ENCODE measurements at places on chromosomes 1 and 21.

DNA sequence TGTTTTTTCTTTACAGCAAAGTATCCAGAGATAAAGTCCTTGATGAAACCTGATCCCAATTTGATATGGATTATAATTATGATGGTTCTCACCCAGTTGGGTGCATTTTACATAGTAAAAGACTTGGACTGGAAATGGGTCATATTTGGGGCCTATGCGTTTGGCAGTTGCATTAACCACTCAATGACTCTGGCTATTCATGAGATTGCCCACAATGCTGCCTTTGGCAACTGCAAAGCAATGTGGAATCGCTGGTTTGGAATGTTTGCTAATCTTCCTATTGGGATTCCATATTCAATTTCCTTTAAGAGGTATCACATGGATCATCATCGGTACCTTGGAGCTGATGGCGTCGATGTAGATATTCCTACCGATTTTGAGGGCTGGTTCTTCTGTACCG, 6.5 kb downstream of the DEGS1 start:
- DNase-seq: no peak

GRCh38 chr1:51636191-51636590, 19.3 kb downstream of the OSBPL9 start:
- DNase-seq: no peak

DNA sequence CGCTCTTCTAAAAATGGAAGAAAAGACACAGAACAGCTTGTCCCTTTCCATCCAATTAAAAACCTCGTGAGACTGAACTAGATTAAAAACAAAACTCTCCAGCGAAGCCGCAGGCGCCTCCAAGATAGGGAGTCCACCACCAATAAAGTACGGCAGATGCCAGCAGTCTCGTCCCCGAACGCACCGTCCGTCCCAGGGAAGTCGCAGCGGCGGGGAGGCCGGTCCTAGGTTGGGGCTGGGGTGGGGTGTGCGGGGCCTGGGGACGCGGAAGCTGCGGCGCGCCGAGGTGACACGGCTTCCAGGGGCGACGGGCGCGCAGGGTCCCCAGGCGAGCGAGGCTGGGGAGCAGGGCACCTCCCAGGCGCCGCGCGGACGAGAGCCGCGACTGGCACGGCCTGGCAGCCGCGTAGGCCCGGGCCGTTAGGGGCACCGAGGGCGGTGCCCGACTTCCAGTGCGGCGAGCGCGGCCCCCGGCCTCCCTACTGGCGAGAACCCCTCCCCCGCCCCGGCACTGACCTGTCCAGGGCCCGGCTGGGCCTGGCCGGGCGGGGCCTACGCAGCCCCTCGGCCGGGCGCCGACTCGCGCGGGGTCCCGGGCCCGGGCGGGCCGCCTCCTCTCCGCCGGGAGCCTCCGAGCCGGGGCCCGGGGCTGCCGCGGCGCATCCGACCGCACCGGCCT, 28.3 kb upstream of the A3GALT2 start:
- peak; percentile 75 for DNase-seq

DNA sequence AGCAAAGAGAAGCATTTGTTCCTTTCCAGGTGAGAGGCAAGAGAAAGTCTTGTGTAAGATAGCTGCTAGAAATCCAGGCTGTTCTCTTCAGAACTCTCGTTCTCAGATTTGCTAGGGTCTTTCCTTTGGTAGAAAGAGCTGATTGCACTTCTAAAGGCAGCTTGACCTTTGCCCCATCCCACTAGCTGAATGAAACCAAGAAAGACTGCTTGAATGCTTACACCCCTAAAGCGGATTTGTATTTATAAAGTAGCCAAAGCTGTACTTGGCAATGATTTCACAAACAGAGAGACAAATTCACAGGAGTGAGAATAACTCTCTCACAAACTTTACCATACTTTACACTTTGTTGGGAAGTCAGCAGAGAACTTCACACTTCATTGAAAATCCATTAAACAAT, 424.1 kb downstream of the TTLL7 start:
- DNase-seq: no peak

DNA sequence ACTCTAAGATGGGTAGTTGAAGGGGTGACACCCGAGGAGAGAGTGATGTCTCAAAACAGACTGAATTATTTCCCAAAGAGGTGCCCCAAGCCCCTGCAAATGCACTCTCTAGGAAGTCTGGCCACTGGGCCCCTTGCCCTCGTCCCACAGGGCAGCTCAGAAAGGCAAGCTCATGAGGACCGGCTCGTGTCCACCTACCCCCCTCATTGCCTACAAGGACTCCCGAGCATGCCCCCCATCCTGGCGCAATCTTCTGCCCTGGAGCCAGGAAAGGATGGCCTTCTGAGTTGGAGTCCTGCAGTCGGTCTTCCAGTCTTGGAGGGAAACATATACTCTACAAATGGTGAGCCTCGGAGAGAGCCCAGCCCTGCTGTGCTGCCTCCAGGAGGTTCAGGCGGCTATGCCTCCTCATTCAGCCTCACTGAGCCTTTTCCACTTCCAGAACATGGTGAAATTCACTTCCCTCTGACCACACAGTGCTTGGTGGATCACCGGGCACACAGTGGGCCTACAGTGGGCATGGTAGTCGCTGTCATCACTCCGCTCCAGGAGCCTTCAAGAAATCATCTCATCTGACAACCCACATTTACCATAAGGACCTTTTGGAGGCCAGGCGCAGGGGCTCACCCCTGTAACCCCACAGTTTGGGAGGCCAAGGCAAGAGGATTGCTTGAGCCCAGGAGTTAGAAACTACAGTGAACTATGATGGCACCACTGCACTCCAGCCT, 5.8 kb upstream of the WNT3A start:
- no peak for DNase-seq

DNA sequence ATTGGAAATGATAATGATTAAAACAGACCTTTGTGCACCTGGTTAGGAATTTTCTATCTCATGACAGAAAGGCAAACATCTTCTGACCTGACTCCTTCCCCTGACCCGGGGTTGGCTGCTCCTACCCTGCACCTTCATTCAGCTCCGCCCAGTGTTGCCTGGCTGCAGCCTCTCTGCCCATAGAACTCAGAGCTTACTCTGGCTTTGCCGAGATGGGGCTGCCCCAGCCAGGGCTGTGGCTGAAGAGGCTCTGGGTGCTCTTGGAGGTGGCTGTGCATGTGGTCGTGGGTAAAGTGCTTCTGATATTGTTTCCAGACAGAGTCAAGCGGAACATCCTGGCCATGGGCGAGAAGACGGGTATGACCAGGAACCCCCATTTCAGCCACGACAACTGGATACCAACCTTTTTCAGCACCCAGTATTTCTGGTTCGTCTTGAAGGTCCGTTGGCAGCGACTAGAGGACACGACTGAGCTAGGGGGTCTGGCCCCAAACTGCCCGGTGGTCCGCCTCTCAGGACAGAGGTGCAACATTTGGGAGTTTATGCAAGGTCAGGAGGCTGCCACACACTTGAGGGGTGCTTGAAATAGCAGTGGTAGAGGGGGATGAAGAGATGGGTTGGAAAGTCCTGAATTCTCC, at the start of gene DIO1:
Gene DIO1 (plus strand): TSS at position 189 of the 638 bp plus-strand sequence. CDS start 24 bp downstream, at position 213.
- DNase-seq: peak; percentile 57

DNA sequence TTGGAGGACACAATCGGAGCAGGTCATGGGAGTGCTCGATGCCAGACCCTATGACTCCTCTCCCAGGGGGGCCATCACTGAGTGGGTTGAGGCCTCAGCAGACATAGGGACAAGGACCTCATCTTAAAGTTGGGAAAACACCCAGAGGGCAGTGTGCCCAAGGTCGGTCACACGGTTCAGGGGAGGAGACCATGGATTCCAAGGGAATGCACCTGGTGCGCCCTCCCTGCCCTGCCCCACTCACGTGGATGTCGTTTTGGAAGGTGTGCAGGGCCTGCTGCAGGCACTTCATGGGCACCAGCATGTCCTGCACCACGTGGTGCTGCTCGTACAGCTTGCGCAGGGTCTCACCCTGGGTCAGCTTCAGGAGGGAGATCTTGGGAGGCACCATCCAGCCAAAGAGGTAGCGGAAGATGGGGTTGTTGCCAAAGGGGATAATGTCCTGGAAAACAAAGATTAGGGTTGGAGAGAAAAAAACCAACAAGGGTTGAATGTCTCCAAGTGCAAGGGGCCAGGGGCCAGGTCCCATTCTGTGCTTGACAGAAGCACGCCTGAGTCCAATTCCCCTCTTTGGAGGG, 33.1 kb downstream of the DHCR24 start:
- DNase-seq: no peak

- DNase-seq: peak; percentile 44
These were observed 158.1 kb upstream of the COA6 start for GRCh38 chr1:234214911-234215892.

GRCh38 chr1:40389322-40389803, 15.8 kb downstream of the SMAP2 start:
- no peak for DNase-seq

- peak; percentile 69 for DNase-seq
These were observed at the start of gene SMG7 for GRCh38 chr1:183472488-183473216. SMG7 (plus strand) TSS chr1:183472499; CDS start chr1:183472621, 122 bp downstream.

GRCh38 chr21:29293495-29293894, 5.2 kb upstream of the BACH1 start:
- DNase-seq: no peak

DNA sequence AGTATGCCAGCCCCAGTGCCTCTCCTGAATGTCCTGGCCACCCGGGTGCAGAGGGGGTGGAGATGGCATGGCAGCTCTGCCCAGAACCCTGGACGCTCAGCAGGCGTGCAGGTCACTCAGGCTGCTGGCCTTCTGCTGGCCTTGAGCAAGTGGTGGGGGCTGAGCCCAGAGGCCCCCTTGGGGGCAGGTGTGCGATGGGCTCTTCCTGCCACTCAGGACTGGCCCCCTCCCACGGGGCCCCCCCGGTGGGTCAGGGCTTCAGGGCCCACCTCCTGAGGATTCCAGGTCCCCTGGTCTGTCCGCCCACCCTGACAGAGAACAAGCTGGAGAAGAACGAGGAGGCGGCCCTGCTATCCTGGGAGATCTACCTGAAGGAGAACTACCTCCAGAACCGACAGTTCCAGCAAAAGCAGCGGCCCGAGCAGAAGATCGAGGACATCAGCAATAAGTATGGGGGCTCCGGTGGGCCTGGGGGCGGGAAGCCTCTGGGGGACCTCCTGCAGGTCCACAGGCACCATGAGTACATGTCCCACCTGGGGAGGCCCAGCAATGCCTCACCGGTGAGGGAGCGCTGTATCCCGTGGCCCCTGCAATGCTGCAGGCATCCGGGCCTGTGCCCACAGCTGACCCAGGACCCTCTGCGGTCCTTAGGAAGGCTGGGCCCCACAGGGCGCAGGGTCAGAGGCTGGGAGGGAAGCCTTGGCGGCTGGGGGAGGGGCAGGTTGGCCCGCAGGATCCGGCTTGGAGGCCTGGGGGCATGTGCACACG, 37.0 kb upstream of the LRRC3 start:
- no peak for DNase-seq

DNA sequence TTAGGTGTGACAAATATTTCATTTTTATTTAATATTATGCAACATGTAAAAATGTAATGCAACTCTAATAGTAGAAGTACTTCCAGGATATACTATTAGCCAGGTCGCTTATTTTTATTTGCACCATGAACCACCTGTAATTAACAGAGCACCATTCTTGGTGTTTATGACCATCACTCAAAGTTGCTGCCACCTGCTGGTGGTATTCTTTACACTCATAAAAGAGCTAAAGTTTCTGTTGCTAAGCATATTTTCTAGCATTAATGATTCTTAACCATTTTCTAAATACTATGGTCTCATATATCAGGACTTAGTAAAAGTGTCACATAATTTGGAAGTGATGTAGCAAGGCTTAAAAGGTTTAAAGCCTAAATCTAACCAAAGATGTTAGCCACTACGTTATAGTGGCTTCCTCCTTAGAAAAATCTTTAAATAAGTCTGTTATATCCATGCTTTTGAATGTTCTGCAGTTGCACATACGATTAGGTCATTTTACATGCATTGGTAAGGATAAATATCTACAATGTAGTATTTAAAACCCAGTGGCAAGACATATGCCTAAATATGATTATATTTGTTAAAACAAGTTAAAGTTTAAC, 244.5 kb downstream of the NEGR1 start:
- peak; percentile 74 for DNase-seq

GRCh38 chr1:187476671-187477070, 647.9 kb downstream of the PLA2G4A start:
- no peak for DNase-seq

- peak; percentile 26 for DNase-seq
These were observed 134.1 kb downstream of the GLUL start for GRCh38 chr1:182257369-182258063.

DNA sequence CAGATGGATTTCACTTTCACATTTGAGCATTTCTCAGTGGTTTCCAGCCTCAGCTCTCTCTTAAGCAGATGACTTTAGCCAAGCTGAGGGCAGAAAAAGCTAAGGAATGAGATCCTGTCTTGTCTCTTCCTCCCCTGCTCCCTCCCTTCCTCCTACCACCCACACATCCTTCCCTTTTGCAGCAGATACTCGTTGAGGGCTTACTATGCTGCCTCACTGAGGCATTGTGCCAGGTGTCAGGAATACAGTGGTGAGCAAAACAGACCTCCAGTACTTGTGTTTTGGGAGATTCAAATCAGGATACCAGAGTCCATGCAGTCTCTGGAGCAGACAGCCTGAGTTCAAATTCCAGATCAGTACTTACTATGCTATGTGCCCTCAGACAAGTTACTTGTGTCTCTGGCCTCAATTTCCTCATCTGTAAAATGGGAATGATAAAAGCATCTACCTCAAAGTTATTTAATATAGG, 43.2 kb downstream of the KIF26B start:
- peak; percentile 34 for DNase-seq

Measured in hepatocyte (in vitro differentiated cells).